ENCODE measurements at places on chromosomes 3 and 15.

- no peak for DNase-seq
Measured at GRCh38 chr15:69265347-69265955, 33.3 kb upstream of the PAQR5 start.

DNA sequence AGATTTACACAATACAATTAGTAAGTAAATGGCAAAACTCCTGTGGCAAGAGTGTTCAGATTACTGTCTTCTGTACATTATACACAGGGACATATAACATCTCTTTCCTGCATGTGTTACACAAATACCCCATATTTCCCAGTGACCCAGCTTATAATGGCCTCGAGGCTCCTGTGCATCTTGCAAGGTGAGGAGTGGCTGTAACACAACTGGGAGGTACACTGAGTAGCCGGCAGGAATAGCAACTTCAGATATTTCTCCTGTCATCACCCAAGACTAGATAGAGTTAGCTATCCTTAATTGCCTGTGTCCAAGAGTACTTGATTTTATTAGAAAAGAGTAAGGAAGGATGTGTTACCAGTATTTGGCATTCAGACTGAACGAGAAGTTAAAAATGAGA, 5.6 kb downstream of the GMPS start:
- DNase-seq: no peak

DNA sequence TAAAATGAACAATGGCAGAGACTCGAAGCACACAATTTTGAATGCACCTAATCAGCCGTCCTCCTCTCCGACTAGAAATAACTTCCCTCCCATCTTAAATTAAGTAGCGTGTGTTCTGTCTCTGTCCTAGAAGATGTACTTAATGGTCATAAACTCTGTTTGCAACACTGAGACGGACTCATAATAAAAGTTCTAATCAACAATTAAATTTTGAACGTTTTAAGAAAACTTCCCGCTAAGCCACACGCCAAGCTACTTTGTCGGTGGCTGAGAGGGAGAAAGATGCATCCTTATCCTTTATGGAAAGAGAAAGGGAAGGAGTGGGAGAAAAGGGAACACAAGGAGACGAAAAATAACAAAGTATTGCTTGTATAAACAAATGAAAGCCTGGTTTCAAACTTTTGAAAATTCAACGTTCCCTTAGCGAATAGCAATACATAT, 989 bp downstream of the GNB4 start:
- DNase-seq: no peak

- no peak for DNase-seq
Measured at GRCh38 chr15:92020804-92021203, 167.3 kb downstream of the SLCO3A1 start.

DNA sequence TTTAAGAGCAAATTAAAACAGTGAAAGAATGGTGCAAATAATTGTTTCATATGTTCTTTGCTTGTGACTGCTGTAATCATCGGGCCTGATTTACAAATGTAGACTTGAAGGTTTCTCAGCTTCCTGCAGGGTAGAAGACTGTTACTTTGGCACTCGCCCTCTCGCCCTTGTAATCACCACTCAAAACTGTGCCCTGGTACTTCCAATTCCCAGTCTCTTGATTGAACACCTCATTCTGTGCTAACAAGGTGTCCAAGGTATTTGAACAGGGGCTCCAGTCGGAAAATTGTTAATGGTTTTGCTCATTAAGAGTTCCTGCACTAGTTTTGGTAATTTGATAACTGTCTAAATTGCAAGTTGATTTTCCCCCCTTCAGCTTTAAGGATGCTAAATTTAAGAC, 209.5 kb downstream of the ZIC1 start:
- DNase-seq: no peak

- no peak for DNase-seq
Measured at GRCh38 chr3:175988401-175988800, 1129.3 kb downstream of the NAALADL2 start.

DNA sequence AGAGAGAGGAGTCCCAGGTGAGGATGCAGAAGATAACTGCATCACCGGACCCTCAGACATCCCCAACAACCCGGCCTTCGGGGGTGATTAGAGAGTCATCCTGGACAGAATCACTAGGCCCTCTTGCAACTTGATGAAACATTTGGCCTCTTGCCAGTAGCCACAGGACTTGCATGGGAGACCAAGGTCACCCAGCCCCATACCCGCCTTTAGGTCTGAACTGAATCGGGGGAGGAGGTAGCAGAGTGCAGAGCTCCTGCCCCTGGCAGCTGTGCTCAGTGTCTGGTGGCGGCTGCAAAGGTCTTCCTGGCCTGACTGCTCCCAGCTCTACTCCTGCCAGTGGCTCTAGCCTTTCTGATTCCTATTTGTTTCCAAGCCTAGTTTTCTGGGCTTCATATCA, 12.4 kb downstream of the PIF1 start:
- DNase-seq: no peak

DNA sequence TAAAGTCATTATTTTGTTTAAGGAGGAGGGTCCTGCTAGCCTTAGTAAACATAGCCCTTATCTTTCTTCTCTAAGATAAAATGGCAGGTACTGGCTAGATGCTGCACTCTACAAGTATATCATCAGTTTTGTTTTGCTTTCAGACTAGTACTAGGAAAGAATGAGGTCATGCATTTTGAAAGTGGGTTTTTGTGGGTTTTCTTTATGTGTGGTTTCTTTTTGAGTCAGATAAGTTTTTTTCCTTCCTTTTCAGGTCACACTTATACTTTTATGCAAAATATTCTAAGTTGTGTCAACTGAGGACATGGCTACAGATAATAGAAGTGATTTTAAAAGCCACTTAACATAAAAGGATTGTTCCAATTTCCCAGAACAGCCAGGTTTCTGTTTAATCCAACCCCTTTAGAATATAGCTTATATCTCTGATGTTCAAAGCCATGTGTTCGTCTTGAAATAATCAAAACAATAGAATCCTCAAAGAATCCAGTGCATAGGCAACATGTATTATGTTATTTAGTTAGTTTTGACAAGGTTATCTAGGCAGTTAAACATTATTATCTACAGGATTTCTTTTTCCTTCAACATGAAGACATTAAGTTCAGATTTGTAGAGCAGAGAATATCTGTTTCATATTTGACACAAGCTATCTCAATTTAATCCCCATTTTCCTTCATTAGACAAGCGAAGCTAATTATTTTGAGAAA, 406.2 kb downstream of the RBMS3 start:
- DNase-seq: no peak

DNA sequence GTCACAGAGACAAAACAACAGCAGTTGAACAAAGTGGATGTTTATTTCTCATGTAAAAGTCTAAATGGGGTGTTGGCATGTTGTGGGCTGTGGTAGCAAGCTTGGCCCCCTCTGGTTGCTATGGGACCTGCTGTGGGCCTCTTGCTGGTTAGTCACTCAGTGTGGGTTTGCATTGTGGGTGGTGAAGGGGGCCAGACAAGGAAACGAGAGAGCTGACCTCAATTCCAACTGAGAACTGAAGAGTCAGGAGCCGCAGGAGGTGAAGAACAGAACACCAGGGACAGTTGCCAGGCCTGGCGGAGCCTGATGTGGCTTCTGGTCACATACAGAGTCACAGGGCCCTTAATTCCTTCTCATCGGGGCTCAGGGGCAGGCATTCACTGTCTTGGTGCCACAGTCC, 1.9 kb upstream of the ADPGK start:
- peak; percentile 41 for DNase-seq

- DNase-seq: no peak
Measured at GRCh38 chr3:188212308-188212969, 58.5 kb downstream of the LPP start.

DNA sequence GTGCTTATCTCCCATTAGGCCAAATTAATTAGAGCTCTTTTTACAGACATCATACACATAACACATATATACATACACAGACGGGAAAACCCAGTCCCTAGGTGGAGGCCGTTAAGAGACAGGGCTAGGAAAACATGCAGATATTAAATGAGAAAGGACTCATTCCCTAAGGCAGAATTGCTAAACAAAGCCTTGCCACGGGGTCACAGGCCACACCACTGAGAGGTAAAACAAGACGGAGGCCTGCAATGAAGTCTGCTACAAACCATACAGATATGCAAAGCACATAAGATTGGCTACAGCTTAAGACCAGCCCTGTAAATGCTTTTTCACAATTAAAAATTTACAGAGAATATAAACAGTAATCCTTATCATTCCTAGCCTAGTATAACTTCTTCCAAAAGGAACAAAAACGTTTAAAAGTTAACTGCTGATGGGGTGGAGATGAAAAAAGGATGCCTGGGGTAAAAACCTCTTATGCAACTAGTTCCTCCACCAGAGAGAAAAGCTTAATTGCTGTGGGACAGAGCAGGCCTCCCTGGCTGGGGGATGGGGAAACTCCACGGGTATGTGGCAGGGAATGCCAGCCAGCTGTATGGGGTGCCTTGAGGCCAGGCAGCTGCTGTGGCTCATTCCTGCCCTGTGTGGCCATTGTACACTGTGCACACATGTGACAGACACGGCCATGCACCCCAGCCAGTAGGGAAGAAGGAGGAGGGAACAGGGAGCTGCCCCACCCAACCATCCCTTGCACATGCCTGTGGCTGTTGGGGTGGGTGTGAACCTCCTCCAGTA, 481.4 kb upstream of the LMCD1 start:
- DNase-seq: no peak

GRCh38 chr3:81666502-81667121, 94.8 kb downstream of the GBE1 start:
- no peak for DNase-seq

DNA sequence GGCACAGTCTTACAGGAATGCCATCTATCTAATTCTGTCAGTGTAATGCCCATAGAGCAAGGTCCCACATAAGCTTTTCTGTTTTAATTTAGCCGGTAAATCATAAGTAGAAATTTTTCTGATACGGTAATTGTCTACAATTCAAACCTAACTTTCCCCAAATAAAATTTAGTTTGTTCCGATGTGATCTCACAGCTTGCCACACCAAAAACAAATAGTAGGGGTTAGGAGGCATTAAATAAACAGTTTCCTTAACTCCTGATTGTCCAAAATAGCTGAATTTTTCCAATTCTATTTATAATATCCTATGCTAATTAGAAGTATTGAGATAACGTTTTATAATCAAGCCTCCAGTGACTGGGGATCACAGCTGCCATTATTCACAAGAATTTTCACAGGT, 53.3 kb downstream of the TSC22D2 start:
- no peak for DNase-seq

- no peak for DNase-seq
Measured at GRCh38 chr3:94063496-94064119, 747 bp downstream of the NSUN3 start.

- DNase-seq: no peak
Measured at GRCh38 chr15:64343222-64343621, 12.8 kb downstream of the CSNK1G1 start.

DNA sequence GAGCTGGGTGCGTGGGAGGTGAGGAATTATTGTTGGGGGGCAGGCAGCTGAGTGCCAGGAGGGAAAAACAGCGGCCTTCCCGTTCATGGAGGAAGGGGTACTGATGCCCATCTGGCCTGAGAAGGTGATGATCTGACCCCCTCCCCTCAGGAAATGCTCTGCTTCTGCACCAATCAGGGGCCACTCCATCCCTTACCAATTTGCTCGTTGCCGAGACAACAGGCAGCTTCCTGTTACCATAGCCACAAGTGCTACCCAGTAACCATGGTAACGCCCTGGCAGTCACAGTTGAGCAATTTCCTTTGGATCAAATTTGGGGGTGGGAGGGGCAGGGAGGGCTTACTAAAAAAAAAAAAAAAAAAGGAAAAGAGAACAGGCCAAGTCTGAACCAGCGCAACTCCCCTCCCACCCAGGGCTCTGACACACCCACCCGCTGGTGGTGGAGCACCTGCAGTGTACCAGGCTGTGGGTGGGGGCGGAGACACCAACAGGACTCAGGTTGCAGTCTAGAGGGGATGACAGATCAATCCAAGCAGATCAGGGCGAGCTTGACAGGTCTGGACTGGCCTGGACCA, 13.7 kb downstream of the CELF6 start:
- peak; percentile 20 for DNase-seq

GRCh38 chr3:163368168-163368567, 1710.1 kb downstream of the SI start:
- DNase-seq: no peak

DNA sequence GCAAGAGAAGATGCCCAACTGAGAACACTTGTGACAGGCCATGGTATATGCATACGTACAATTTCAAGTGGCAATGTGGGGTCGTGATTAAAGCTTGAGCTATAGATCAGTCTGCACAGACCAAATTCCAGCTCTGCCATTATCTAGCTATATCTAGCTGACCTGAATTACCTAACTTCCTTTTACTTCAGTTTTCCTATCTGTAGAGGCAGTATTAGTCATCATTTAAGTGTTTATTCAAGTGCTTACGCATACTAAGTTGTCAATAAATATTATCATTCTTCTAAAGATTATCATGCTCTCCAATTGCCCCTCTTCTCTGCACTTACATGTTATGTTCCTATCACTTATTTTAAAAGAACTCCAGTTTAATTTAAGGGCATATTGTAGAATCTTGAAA, 87.9 kb downstream of the ARPP21 start:
- no peak for DNase-seq

GRCh38 chr15:62894322-62895085, 148.0 kb upstream of the TPM1 start:
- no peak for DNase-seq

DNA sequence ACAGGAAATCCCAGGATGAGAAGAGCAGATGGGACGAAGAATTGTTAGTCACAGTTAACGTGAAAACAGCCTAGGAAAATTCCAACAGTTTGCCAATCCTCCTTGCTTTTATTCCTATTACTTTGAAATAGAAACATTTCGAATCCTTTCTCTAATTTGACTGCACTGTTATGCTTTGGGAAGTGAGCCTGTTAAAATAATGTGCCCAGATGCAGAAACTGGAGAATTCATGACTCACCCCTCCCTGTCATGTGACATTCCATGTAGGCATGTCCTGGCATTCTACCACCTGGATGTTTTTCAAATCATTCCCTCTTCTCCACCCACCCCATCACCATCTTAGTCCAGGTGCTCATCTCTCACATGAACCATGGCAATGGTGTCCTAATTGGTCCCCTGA, 107.3 kb downstream of the MINAR1 start:
- DNase-seq: no peak

DNA sequence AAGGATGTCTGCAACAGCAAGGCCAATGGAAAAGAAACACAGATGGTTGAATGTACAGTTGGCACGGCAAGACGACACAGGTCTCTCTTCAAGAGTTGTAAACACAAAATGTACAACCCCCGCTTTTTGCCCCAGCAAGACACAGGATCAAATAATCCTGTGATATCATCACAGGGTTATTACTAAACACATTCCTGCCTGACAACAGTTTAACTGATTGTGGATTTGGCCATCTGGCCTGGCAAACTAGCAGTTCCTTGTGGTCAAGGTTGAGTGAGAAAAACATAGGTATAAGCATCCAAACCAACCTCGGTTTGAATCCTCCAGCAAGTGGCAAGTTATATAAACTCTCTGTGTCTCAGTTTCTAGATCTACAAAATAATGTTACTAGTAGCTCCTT, 23.4 kb downstream of the PARP16 start:
- no peak for DNase-seq

DNA sequence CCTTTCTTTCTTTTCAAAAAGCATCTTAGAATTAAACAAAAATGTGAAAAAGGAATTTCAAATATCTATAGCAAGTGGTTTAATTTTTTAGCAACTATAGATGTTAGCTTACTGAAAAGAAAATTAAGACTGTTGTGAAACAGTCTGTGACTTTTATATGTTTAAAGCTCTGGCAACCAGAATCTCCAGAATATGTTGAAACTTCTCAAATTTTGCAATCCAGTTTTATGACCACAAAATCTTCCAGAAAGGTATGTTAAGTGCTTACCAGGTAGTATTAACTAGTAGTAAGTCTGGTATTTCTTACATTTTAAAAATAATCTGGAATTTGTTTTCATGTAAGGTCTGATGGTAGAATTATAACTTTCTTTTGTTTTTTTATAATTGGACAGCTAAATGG, 235.0 kb downstream of the SLC9A9 start:
- DNase-seq: no peak

- no peak for DNase-seq
Measured at GRCh38 chr3:125050488-125051090, 5.2 kb downstream of the HEG1 start.
